ENCODE measurements at places on chromosomes 16 and 17. TPM values are rescaled to one million over a fixed set of nuclear protein-coding genes. Genes with fewer than 3 reads are reported as not detected.

KRTAP4-3 gene
- not detected for total RNA-seq

WFDC1 gene
- total RNA-seq: 0.05 TPM

ABCA6 gene
- 0.02 TPM for total RNA-seq

FN3KRP gene
- total RNA-seq: 72.2 TPM

ABCA9 gene
- total RNA-seq: not detected

NME2 gene
- total RNA-seq: 1,665 TPM

ACSM2B gene
- not detected for total RNA-seq

KRTAP4-5 gene
- not detected for total RNA-seq

CIBAR2 gene
- not detected for total RNA-seq

LYRM9 gene
- total RNA-seq: 0.91 TPM

CCR7 gene
- 0.44 TPM for total RNA-seq

PFAS gene
- 53.2 TPM for total RNA-seq

HS3ST4 gene
- total RNA-seq: not detected

TVP23A gene
- total RNA-seq: 0.21 TPM

CCL4L2 gene
- total RNA-seq: not detected

CAPNS2 gene
- total RNA-seq: not detected

SALL1 gene
- total RNA-seq: 0.36 TPM

ASPA gene
- total RNA-seq: not detected

ABCC11 gene
- total RNA-seq: 0.21 TPM

RPH3AL gene
- total RNA-seq: 35.1 TPM

ADAT1 gene
- total RNA-seq: 26.2 TPM

All from A549 treated with dexamethasone at 1 μM for 4 hours (cell line).